ENCODE measurements at places on chromosomes 12 and 14. TPM values are rescaled to one million over a fixed set of nuclear protein-coding genes. Genes with fewer than 3 reads are reported as not detected.

OR4E2 gene
- total RNA-seq = not detected

DDX54 gene
- 36.3 TPM for total RNA-seq

PHETA1 gene
- total RNA-seq = 9.9 TPM

KRT82 gene
- not detected for total RNA-seq

RIMBP2 gene
- total RNA-seq = not detected

PZP gene
- total RNA-seq = 1.1 TPM

PRPH gene
- total RNA-seq = not detected

Data from bladder microvascular endothelial cell (primary cell).